ENCODE measurements at places on chromosomes 1 and 21.

- peak; percentile 37 for DNase-seq
Measured at GRCh38 chr1:24586970-24587820, 31.3 kb downstream of the NCMAP start.

DNA sequence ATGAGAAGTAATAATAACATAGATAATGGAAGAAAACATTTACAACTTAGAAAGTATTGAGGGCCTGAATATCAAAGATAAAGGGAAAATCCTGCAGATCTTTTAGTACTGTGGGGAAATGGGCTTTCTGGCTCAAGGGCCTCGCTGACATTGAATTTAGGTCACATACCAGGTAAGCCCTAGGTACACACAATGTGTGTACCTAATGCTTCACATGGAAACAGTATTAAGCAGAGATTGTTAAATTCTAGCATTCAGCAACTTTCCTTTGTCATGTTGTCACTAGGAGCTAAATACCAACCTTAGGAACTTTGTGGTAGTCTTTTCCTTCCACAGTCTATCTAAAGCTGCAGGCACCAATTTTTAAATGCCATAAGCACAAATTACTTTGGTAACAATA, 49.7 kb downstream of the ODF2L start:
- no peak for DNase-seq

GRCh38 chr1:164602480-164603093, 43.6 kb downstream of the PBX1 start:
- DNase-seq: no peak

DNA sequence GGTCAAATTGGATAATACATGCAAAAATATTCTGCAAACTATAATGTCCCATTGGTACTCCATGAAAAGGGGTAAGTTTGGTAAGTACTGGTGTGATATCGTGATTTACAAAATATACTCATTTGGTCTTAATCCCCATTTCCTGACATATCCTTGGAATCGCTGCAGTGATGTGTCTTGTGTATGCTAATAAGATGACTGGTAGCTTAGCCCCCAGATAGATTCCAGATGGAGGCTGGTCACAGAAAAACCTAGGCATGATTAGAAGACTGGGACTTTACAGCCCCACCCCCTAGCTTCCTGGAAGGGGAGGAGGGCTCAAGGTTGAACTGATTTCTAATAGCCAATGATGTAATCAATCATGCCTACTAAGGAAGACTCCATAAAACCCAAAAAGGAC, 3.0 kb downstream of the VAMP4 start:
- no peak for DNase-seq

DNA sequence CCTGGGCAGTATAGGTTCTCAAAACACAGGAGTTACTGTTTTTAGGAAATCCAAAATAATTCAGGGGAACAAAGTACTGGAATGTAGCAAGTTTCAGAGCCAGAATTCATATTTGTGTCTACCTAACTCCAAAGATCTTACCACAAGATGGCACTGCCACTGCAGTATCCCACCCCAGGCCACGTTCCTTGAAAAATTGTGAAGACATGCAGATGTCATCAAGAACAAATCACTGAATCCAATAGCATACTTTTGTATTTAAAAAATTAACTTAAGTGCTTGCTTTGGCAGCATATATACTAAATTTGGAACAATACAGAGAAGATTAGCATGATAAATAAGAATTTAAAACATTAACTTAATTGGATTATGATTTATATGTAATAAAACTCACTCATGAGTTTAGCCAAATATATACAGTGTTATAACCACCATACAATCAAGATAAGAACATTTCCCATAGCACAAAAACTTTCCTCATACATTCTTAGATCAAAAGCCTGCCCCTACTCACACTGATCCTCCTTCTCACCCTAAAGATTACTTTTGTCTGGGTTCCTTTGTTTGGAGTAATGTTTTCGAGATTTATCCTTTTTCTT, 209.9 kb downstream of the FAF1 start:
- DNase-seq: no peak

GRCh38 chr1:108129999-108130398, 70.1 kb downstream of the SLC25A24 start:
- no peak for DNase-seq

DNA sequence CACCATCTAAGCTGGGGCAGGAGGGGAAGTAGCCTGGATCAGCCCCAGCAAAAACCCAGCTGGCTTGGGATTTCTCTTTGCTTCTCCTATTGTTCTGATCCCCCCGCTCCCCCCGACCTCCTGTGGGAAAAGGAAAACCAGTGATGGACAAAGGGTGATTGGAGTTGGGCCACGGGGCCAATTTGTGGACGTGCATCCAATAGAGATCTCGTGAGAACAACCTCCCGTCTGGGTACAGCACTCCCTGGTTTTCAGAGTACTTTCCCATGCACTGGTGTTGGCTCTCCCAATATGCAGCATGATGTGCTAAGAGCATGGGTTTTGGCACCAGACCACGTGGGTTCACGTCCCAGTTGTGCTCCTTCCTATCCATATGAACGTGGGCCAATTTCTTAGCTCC, 9.0 kb downstream of the BLACAT1 start:
- DNase-seq: no peak

GRCh38 chr1:215807218-215807617, 240.1 kb downstream of the KCTD3 start:
- DNase-seq: no peak

GRCh38 chr1:20574686-20575540, 14.0 kb upstream of the CDA start:
- peak; percentile 22 for DNase-seq

DNA sequence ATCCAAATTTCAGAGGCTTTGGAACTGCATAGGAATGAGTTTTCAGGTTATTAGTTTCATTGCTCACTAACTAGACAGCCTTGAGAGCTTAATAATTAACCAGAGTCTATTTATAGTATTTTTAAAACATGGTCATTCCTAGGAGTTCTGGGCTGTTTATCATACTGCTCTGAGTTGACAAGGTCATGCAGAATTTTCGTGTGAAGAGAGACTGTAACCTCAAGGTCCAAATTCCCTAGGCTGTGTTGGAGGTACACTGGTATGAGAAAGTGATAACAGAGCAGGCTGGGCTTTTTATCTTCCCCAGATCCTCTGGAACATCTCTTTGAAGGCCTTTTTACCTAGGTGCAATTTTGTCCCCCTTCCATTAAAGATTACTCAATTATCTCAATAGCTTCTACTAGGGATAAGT, 736.3 kb downstream of the LTN1 start:
- no peak for DNase-seq

GRCh38 chr1:20069874-20070273, at the start of gene PLA2G5:
Gene PLA2G5, plus strand, starts transcription at chr1:20070194. Its CDS starts 14,637 bp downstream, at chr1:20084831.
- DNase-seq: no peak

GRCh38 chr1:86714561-86715244, 10.3 kb downstream of the SH3GLB1 start:
- no peak for DNase-seq

DNA sequence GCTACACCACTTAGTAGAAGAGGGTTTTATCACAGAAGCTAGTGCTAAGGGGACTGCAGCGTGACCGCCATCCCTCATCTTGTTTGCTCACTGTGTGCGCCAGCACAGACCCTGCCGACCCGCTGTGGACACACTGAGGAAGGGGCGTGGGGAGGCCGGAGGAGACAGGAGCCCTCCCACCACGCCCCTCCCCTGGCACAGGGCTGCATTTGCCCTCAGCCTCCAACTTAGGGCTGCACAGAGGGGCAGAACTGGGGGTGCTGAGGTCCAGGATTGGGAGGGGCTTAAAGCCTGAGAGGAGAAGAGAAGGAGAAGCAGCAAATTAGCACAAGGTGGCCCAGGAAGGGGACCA, 37.2 kb downstream of the RRP1 start:
- no peak for DNase-seq

DNA sequence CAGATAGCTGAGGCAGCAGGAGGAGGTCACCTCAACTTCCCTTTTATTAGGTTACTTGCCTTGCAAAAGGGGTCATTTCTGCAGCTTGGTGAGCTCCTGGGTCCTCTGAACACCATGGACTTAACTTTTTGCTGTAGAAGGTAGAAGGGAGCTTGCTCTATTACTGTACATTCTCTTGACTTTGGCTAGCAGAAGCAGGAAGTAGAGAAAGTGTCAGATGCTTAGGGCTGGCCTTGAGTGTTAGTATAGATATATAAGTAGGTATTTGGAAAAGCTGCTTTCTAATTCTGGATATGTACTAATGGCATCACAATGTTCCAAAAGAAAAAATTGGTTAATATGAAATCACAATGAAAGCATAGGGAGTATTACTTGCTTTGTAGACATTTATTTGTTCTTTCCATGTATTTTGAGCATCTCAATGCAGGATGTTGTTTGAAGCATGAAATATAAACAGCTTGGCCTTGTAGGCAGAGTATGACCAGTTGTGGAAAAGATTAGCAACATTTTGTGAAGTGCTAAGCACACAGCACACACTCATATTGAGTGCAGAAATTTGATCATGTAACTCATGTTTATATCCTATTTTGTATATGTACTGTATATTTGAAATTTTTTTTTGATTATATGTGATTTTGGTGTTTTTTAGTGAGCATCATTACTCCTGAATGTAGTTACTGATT, 108.8 kb downstream of the DYRK1A start:
- no peak for DNase-seq

Data from stimulated activated CD8-positive, alpha-beta memory T cell treated with anti-CD3 and anti-CD28 coated beads, Interleukin-15, amount 100 ng/mL, for 4 hours (primary cell).